ENCODE measurements at places on chromosomes 1 and 21.

GRCh38 chr1:217542136-217542777, 88.6 kb downstream of the GPATCH2 start:
- no peak for DNase-seq

DNA sequence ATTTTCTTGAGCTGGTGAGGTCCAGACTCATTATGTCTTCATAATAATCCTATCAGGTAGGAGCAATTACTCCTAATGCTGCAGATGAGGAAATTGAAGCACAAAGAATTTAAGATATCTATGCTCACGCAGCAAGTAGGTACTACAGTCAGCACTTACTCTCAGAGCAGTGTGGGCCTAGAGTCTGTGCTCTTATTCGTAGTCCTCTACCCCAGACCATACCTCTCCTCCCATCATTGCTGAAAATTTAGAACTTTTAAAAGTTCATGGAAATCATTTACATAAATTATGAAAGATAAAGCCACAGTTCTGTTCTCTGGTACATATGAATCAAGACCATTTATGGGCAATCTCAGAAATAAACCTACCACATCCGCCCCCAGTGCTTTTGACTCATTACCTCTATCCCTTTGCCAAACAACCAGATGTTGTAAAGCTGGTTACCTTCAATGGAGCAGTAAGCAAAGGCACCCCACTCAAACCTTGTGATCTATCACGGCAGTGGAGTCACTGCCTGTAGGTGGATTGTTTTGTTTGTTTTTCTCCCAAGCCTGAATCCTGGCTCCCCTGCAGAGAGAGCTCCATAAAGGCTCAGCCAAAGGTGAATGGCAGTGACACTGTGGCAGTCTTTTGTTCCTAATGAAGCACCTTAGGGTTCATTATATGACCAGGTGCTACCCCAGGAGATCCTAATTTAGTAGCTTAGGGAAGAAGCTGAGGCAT, 20.9 kb upstream of the MAN1A2 start:
- no peak for DNase-seq

- DNase-seq: no peak
Measured at GRCh38 chr1:111213412-111213811, 13.0 kb upstream of the DENND2D start.

DNA sequence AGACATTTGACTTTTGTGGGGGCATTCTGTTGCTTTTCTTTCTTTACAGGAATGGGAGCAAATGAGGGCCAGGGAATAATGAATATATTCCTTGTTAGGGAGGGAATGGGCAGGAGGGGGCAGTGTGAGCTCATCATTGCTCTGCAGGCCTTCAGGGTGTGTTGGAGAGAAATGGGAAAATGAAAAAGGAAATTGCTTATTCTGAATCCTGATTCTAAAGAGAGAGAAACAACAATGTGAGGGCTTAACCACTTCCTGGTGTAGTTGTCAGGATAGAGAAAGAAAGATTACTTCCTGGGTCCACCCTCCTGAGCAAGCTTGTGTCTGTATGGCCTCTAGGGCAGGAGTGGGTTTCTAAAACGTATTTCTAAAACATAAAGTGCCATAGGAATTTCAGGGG, 28.3 kb downstream of the VANGL2 start:
- DNase-seq: no peak
